ENCODE measurements at places on chromosomes 7 and 10.

DNA sequence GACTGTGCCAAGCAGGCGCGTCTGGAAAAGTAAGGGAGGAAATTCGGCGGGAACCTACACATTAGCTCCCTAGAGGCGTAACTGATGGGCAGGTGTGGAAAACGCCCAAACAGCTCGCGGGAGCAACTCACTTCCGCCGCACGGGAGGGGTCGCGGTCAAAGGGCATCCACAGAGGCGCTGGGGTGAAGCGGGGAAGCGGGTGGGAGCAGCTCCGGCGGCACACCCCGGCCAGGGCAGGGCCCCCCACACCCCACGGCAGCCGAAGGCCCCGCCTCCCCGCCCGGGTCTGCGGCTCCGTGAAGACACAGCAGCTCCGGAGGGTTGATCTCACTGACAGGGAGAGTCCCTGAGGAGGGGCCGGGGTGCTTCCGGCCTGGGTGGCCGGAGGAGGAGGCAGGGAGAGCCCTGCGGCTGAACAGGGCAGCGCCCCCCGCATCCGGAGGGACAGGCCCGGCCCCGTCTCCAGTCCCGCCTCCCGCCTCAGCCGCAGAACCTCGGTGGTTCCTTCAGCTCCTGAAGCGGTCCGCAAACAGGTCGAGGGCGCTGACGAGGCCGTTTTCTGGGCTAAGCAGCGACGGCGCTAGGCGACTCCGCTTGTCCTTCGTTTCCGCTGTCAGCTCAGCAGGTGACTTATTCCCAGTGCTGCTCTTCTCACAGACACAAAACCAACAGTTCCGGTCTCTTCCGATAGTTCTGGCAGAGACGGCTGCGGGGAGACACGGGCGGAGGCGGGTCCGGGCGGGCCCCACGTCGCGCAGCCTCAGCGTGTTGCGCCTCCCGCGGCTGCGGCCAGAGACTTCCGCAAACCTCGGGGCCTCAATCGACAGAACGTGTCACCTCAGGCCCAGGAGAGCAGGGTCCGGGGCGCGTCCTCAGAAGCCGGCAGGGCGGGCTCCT is 276.1 kb downstream of the DNAJB6 start:
- peak; percentile 41 for DNase-seq

DNA sequence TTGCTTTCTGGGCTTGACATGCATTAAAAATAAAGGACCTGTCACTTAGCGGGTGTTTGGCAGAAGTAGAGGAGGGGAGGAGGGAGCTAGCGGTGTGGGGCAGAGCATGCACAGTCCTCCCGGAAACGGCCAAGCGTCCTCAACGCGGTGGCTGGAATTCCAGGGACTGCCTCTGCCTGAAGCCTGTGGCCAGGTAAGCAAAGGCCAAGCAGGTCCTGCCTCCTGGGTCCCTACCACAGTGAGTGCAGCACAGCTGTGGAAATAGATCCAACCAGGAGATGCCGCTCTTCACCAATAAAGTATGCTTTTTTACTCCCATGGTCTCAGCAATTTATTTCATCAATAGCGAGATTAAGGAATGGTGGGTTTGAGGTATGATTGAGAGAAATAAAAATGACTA is 323.4 kb downstream of the WDR37 start:
- no peak for DNase-seq

- DNase-seq = no peak
Observed at GRCh38 chr10:89521368-89521767, 14.0 kb downstream of the SLC16A12 start.

DNA sequence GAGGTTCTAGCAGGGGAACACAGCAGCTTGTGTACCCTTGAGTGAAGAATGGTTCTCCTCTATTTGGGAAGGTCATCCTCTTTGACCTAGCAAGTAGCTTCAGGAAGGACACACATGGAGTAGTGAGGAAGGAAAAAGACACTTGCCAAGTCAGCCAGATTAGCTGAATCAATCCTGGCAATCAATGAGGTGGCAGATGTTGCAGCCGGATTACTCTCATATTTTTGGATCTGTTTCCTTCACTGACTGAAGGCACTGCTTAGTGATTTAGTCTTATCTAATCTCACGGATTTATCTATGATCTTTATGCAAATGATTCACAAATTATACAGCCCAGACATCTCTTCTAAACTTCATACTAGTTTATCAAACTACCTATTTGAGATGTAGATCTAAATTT is 218.8 kb downstream of the GPR158 start:
- no peak for DNase-seq

GRCh38 chr10:26468700-26469099 is 30.6 kb downstream of the APBB1IP start:
- no peak for DNase-seq

- DNase-seq = no peak
Observed at GRCh38 chr10:32956365-32957197, 1.4 kb downstream of the ITGB1 start.

GRCh38 chr10:117552156-117552631 is 9.6 kb downstream of the EMX2 start:
- DNase-seq = no peak

- DNase-seq = no peak
Observed at GRCh38 chr10:116748041-116748440, 5.7 kb upstream of the HSPA12A start.

GRCh38 chr7:150966002-150966401 is 12.1 kb downstream of the KCNH2 start:
- no peak for DNase-seq

- DNase-seq = no peak
Observed at GRCh38 chr7:73905360-73905759, 44.4 kb downstream of the TMEM270 start.

DNA sequence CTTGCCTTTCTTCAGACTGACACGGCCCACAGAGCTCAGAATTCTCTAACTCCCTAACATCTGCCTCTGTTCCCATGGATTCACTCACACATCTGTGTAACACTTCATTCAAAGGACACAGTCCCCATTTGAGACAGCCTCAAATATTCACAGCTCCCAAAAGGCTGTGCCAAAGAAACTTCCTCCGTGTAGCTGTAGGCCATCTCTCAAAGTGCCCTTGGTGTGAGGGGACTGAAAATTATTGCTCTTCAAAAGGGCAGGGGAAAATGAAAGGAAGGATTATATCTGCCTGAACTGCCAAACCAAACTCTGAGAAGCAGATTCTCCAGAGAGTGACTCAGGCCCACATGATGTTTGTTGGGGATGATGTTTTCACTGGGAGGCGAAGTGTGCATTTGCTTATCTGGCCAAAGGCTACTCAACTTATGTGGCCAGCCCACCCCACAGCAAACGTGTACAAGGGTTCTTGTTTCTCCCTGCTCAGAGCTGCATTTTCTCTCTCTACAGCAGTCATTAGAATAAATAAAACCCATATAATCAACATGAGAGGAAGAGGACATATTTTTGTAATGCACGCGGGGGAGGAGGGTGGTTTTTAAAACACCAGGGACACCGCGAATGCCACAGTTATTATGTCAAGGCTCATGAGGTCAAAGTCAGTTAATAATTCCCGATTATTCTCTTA is 302.4 kb upstream of the NFE2L3 start:
- DNase-seq = no peak

- no peak for DNase-seq
Observed at GRCh38 chr7:99975782-99976521, at the start of gene AZGP1. Gene AZGP1 (minus strand): TSS chr7:99976031. CDS start chr7:99976020, 11 bp downstream.

DNA sequence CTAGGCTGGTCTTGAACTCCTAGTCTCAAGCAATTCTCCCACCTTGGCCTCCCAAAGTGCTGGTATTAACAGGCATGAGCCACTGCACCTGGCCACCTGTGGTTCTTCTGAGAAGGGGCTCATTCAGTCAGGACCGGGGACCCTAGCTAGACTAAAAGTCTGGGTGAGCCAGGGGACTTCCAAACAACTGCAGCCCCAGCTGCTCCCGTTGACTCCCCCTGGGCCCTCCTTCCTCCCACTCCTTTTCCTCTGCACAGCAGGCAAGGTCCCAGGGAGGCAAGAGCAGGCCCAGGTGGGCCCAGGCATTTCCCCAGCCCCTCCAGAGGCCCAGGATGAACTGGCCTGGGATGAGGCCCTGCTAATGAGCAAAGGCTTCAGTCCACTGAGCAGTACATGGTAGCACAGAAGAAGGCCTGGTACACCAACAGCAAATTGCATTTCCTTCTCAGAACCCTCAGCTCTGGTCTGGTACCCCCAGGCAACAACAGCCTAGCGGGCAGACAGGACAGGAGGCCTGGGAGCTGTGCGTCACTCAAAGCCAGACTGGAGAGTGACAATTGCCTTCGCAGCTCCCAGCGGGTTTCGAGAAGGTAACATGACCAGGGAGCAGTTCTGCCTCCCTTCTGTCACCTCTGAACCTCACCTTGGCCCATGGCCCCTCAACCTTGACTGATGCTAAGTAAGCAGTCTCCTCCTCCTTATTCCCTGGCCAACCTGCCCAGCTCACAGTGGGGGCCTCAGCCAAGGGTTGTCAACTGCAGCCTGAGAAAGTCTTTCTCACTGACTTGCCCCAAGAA is 30.7 kb upstream of the HSPA12A start:
- DNase-seq = no peak

- DNase-seq = no peak
Observed at GRCh38 chr7:39299695-39300094, 266.5 kb upstream of the YAE1 start.

DNA sequence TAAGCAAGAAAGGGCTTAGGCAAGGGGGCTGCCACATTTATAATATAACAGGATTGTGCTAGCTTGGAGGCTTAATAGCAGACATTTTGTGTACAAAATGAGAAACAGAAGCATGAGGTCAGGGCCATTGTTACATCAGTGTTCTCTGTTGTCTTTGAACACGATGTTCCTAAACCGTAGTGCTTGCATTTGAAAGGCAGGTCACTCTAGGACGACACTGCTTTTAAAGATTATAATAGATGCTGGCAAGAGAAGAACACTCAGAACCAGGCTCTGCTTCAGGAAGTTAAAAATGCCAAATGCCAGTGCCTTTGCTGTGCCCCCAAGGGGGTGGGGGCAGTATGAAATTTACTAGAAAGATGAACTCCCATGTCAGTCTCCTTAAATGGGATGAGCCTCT is 91.1 kb downstream of the SORCS3 start:
- DNase-seq = no peak

DNA sequence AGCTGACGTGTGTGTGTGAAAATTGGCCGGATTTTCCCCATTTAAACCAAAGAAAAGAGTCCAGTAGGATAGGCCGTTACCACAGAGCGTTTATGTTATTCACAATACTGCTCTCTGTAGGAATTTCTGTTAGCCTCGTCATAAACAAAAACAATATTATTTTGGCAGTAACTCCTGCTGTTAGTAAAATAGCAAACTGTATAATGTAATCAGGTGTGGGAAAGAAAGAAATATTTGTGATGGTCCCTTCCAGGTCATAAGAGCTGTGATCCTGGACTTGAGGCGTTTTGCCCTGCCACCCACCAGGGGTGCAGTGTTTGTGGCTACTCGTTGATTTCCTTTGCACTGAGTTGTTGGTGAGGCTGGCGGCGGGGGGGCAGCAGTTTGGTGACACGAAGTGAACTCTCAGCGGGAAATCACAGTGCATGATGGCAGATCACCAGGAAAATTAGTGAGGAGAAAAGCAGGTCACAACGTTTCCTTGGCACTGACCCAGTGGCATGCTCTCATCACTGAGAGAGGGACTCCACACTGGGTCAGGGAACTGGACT is 2.8 kb downstream of the EEPD1 start:
- no peak for DNase-seq

DNA sequence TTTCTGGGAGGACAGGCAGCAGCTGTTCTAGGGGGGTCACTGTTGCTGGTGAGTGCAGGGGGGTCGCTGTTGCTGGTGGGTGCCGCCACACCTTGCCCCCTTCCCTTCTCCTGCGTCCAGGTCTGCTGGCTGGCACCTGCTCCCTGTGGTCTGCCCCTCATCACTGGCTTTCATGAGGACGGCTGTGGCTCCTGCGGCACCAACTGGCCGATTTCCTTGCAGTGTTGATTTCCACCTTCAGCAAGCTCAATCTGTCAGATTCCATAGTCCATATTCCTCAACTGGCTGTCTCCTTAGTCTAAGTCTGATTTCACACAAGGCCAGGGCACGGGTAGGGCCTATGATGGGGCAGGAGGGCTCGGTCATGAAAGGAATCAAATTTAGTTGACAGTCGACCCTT is 23.4 kb upstream of the GRB10 start:
- DNase-seq = no peak

GRCh38 chr7:29798422-29798821 is 7.9 kb upstream of the WIPF3 start:
- DNase-seq = no peak

DNA sequence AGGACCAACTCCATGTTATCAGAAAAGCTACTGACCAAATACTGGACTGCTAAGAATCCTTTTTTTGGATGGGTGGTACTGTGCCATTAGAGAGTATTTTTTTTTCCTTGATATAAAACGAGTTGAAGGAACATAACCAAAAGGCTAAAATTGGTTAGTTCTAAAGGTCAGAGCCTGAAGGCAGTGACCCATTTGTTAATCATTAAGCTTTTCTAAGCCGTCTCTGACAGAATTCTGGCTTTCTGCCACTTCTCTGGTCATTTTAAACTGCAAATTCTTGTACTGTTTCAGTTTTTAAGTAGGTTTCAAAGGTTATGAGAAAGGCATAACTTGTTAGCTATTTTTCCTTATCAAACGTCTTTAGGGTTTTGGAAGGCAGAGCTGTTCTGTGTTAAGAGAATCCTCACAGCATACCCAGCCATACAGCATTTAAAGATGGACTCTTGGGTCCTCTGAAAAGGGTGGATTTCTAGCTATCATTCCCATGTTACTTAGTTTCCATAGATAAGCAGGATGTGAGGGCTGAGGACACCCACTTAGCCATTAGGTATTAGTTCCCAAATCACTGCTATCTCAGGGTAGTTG is 196.8 kb downstream of the RNLS start:
- DNase-seq = no peak

DNA sequence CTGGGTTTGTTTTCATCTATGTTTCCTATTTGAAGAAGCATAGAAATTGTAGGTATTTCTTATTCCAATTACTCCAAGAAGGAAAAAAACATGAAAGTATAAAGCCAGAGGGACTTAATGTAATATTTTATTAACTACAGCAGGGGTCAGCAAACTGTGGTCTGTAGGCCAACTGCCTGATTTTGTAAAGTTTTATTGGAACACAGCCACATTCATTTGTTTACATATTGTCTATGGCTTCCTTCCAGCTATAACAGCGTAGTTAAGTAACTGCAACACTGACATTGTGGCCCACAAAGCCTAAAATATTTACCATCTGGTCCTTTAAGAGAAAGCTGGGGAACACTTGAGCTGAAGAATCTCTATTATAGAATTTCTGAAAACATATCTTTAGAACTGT is 306.2 kb downstream of the BICC1 start:
- no peak for DNase-seq

- DNase-seq = no peak
Observed at GRCh38 chr7:22732556-22733126, 5.6 kb downstream of the IL6 start.

DNA sequence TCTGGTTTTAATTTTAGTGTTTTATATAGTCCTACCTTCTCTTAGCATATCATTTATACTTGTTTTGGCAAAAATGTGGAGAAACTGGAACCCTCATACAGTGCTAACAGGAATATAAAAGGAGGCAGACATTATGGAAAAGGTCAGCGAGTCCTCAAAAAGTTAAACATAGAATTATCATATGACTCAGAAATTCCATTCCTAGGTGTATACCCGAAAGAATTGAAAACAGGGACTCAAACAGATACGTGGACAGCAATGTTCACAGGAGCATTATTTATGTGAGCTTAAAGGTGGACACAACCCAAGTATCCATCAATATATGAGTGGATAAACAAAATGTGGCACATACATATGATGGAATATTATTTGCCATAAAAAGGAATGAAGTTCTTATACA is 51.5 kb downstream of the VAX1 start:
- DNase-seq = no peak

- no peak for DNase-seq
Observed at GRCh38 chr10:70367195-70367796, 15.1 kb downstream of the LRRC20 start.

GRCh38 chr7:152144557-152145245 is 119.2 kb downstream of the GALNT11 start:
- no peak for DNase-seq
